ENCODE measurements at places on chromosomes 3 and 15.

DNA sequence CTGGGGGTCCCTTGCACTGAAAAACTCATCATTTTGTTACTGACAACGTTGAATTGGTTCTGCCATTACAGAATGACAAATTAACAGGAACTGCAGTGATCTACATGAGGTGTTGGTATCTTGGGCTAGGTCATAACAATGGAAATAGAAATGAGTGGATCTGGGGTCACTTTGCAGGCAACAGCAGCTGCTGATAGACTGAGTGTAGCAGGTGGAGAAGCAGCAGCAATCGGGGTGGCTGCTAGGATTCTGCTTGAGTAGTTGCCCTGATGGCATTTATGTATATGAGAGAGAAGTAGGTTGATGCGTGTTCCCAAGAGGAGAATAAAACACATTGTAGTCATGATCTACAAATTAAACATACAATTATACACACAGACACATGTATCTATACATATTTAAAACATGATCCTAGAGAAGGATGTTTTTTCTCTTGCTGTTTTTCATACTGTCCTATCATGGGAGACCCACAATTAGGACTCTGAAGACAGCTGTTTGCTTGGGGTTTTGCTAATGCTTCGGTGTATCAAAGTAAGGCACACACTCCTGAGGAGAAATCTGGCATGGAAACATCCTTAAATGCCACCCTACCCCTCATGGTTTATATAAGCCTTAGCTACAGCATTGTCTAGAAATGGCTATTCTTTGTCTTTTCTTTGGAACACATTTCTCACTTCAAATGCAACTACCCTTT, 15.8 kb upstream of the THBS1 start:
- no peak for DNase-seq

DNA sequence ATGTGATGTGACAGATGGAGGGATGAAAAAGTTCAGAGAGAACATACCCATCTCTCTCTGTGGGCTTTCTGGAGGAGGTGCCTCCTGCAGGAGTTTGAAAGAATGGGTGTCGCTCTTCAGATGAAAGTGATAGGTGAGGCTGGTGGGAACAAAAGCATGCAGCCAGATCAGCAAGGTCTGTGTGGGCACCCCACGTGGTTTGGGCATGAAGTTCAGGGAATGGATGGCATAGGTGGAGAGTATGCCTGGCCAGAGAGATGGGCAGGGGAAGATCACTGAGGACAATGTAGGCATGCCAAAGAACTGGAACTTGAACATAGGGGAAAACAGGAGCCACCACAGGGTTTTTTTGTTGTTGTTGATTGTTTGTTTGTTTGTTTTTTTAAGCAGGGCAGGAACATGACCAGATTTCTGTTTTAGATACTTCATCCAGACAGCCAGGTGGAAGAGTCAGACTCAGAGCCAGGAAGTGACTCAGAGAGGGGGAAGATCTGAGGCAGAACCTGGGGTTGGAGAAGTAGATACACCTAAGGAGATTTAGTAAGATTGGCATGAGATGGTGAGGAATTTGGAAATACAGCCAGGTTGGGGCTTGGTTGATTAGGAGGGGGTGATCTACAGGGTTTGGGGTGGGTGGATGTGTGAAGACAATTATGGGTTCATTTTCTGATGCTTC, 64.8 kb upstream of the CLSTN2 start:
- DNase-seq = no peak

GRCh38 chr3:109963831-109964230, 626.5 kb upstream of the DPPA4 start:
- no peak for DNase-seq

DNA sequence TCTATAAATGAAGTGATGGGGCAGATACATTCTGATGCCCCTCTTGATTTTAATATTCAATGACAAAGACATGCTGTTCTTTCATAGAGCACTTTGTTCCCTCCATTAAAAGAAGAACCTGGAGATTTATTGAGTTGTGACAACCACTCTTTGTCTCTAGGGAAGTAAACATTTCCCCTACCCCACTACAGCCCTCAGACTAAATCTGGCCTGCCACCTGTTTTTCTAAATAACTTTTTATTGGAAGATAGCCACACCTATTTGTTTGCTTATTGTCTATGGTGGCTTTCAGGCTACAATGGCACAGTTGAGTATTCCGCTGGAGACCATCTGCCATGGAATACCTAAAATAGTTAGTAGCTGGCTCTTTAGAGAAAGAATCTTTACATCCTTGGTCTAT, 41.2 kb upstream of the ZNF385D start:
- DNase-seq = no peak

GRCh38 chr3:188520466-188520865, 366.5 kb downstream of the LPP start:
- DNase-seq = no peak

- no peak for DNase-seq
Measured at GRCh38 chr3:154250291-154250690, 74.0 kb downstream of the DHX36 start.

GRCh38 chr15:80925597-80926059, 64.0 kb downstream of the MESD start:
- no peak for DNase-seq

DNA sequence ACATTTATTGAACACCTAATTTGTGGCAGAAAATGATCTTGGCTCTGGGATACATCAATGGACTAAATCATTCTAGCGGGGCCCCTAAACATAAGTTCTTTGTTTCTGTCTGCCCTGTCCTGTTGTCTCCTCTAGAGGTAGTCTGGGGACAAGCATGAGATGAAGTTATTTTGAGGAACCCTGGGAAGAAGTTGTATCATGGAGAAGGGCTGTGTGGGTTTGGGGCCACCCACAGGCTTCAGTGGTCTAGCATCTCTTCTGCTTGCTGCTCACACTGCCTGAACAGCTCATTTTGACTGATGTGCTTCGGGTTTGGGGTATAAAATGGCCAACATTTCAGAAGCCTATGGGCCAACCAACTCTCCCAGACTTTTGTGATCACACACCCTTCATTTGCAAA, 50.3 kb upstream of the OSBPL11 start:
- DNase-seq = no peak

- DNase-seq = no peak
Measured at GRCh38 chr3:81752604-81753003, 8.8 kb downstream of the GBE1 start.

GRCh38 chr15:84603630-84604379, 3.0 kb downstream of the ZSCAN2 start:
- DNase-seq = no peak

- no peak for DNase-seq
Measured at GRCh38 chr3:101279765-101280385, 40.5 kb downstream of the IMPG2 start.

- DNase-seq = no peak
Measured at GRCh38 chr15:68797599-68798345, 22.9 kb downstream of the ANP32A start.

- DNase-seq = no peak
Measured at GRCh38 chr3:134644731-134645514, 5.9 kb downstream of the KY start.

GRCh38 chr15:30978328-30978727, 13.1 kb downstream of the MTMR10 start:
- no peak for DNase-seq

DNA sequence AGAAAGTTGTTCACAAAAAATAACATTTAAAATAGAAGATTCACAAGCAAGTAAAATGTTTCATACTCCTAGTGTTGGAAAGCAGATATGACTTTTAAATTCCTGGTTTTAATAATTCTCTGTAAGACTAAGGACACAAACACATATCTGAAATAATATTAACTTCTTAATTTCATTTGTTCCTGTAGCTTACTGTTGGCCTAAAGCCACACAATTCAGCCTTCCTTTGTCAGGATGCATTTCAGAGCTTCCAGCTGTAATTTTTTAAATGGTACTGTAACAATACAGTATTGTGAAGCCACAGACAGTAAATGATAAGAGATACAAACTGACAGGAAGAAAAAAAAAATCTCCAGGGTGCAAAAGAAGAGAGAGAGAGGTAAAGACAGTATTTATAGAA, 84.2 kb downstream of the TMCC1 start:
- no peak for DNase-seq

- no peak for DNase-seq
Measured at GRCh38 chr3:97871186-97871585, 49.4 kb downstream of the CRYBG3 start.

DNA sequence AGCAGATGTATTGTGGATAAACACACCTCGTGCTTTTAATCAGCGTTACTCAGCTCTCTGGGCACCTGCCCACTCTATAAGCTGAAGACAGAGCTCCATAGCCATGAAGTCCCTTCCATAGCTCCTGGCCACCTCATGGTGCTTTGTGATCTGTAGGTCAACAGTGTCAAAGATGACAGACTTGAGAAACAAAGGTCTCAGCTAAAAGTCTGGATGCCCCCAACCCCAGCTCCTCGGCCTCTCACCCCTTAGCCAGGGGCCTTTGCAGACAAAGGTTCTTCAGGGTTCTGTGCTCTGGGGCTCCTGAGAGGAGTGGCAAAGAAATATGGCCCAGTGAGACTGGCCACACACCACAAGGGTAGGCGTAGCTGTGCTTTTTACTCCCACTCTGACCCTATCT, 168.6 kb downstream of the KLF13 start:
- no peak for DNase-seq

DNA sequence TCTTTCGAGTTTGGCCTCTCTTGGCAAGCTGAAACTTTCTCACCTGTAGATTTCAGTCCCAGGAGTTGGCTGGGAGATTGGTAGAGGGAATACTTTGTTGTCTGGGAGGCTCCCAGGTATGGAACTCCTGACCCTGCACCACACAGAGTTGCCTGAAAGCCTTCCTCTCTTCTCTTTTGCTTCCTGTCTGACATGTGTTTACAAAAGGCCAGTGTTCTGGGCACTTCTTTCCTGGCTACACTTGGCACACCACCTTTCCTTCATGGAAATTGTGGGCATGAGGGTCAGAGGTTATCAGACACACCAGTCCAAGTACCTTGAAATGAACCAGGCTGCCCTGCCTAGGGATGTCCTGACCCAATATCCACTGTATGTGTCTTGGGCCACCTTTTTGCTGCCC, 123.7 kb downstream of the ABHD5 start:
- DNase-seq = no peak

DNA sequence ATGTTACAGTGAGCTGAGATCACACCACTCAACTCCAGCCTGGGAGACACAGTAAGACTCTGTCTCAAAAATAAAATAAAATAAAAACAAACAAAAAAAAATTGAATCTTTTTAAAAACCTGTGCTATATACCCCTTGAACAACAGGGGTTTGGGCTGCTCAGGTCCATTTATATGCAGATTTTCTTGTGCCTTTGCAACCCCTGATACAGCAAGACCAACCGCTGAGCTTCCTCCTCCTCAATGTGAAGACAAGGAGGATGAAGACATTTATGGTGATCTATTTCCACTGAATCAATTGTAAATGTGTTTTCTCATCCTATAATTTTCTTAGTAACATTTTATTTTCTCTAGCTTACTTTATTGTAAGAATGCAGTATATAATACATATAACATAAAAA, 831.0 kb upstream of the ARPP21 start:
- no peak for DNase-seq

GRCh38 chr3:153572165-153572564, 410.1 kb downstream of the RAP2B start:
- no peak for DNase-seq
